ENCODE measurements at places on chromosomes 12 and 14.
A peak's percentile ranks its signal among the peaks of the same experiment; 100 is the strongest.

- no peaks in the 10 kb centered on the region for H3K4me1 ChIP-seq
- no peak overlapping the region for H3K27ac ChIP-seq
- H3K27me3 ChIP-seq, result no peaks in the 10 kb centered on the region
- DNase-seq, result no peak
- no peak overlapping the region for H3K4me3 ChIP-seq
These were observed 197.9 kb downstream of the PCNX1 start for GRCh38 chr14:71105177-71105576.

DNA sequence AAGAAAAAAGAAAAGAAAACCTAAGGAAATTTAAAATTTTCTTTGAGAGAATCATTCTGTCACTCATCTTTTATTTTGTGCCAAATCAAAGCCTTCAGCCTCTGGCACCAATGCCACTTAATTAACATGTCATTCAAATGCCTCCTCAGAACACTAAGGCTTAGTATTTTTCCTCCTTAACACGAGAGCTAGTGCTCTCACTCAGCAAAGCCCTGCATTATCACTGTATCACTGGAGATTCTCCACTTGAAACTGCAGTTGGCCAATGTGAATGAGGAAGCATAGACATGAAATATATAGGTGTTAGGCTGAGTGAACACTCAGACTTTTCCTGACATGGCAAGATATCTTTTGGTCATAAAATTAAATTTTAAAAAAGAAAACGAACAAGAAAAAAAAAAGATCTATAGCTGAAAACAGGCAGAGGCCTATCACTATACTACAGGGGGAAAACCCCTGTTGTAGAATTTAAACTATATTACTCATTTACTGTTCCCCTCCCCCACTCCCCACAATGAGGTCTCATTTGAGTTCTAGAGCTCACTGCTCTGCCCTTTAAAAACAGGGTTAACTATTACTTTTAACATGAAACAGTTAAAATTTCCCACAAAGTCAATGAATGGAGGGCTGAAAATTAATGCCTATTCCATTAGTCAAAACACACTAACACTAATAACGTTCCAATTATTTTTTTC, 5.1 kb downstream of the MBIP start:
- H3K4me3 ChIP-seq, result no peak overlapping the region
- H3K27me3 ChIP-seq, result no peaks in the 10 kb centered on the region
- H3K27ac ChIP-seq, result no peak overlapping the region
- DNase-seq, result no peak
- H3K36me3 ChIP-seq, result no peaks in the 10 kb centered on the region

DNA sequence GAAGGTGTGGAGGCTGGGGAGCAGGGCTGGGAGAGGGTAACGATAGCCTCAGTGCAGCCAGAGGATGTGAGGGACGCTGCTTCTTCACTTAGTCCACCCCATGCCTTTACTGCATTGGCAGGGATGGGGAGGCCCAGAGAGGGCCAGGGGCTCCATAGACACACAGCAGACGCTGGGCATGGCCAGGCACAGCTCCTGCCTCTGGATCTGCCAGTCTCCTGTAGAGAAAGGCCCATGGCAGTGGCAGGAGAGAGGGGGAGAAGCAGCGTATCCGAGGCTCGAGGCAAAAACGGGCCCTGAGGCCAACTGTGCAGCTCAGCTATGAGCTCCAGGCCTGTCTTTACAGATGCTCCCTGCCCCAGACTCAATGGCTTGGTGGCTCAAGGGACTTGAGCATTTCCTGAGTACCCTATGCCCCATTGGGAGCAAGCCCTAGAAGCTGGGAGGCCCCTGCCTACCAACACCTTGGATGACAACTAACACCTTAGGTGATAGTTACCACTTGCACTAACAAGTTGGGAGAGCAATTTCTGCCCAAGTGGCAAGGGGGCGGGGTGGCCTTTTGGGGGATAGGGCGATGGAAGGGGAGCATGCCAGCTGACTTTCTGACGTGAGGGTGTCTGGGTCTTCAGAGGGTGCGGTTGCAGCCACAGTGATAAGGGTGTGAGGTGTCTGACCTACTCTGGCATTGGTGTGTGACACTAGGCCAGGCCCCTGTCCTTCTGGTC, 5.0 kb upstream of the LBHD2 start:
- H3K27me3 ChIP-seq, result peaks cover 3% of the 10 kb centered on the region
- no peak overlapping the region for H3K4me3 ChIP-seq
- peaks cover 5% of the 10 kb centered on the region for H3K4me1 ChIP-seq
- DNase-seq, result no peak
- no peaks in the 10 kb centered on the region for H3K36me3 ChIP-seq

DNA sequence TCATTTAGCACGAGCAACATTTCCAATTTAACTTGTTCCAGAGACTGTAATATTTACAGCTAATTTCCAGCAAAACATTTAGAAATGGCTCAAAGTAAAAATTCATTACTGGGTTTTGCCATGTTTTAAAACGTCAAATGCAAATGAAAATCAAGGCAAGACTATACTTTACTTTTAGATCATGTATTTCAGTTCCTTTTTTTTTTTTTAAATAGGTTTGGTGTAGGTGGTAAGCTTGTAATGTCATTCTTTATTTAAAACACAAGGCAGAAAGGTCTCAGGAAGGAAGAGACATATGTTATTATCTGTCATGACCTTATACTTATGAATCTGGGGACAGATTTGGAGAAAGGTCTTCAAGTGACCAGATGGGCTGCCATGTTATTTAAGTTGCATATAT, 54.1 kb downstream of the GRIP1 start:
- no peak overlapping the region for H3K27ac ChIP-seq
- DNase-seq, result no peak
- no peak overlapping the region for H3K4me3 ChIP-seq
- H3K36me3 ChIP-seq, result no peaks in the 10 kb centered on the region

- no peaks in the 10 kb centered on the region for H3K4me1 ChIP-seq
- no peak overlapping the region for H3K4me3 ChIP-seq
- H3K27ac ChIP-seq, result no peak overlapping the region
These were observed 829.1 kb upstream of the MGAT4C start for GRCh38 chr12:87085286-87085685.

GRCh38 chr12:124906606-124907261, 7.7 kb downstream of the UBC start:
- peak; percentile 100 for DNase-seq
- no peaks in the 10 kb centered on the region for H3K27me3 ChIP-seq
- no peak overlapping the region for H3K27ac ChIP-seq
- no peak overlapping the region for H3K4me3 ChIP-seq

DNA sequence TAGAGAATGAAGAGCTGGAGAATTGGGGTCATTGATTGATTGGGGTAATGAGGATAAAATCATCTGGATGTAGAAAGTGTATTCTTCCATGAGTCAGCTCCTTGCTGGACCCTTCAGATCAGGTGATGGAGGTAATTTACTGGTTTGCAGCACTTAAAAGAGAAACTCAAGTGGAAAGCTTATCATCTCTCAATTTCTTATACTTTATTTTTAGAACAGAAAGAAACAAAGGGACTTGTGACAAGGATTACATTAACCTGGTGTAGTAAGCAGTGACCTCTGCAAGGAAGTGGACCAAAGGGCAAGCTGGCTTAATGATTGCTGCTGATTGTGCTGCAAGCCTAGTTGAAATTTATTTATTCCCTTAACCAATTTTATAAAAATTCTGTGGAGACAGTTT, 405.0 kb downstream of the TRHDE start:
- H3K36me3 ChIP-seq, result no peaks in the 10 kb centered on the region
- H3K27ac ChIP-seq, result no peak overlapping the region
- DNase-seq, result no peak
- peaks cover 2% of the 10 kb centered on the region for H3K4me1 ChIP-seq

DNA sequence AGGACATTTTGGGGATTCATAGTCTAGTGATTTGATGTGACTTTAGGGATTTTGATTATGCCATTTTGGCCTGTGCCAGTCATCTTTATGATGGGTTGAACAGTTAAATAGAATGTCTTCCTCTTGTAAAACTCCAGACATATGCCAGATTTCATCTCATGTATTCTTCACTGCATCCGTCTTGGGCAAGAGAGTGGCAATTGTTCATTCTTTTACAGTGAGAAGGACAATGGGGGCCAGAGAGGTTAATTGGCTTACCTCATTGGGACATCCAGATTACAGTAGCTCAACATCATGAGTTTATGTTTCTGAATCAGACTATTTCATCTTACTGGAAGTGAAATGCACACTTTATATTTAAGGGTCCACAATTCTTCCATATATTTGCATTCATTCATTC, 108.2 kb upstream of the SLC38A2 start:
- DNase-seq, result no peak
- H3K27ac ChIP-seq, result no peak overlapping the region
- H3K4me1 ChIP-seq, result peaks cover 2% of the 10 kb centered on the region
- H3K36me3 ChIP-seq, result no peaks in the 10 kb centered on the region
- H3K4me3 ChIP-seq, result no peak overlapping the region

DNA sequence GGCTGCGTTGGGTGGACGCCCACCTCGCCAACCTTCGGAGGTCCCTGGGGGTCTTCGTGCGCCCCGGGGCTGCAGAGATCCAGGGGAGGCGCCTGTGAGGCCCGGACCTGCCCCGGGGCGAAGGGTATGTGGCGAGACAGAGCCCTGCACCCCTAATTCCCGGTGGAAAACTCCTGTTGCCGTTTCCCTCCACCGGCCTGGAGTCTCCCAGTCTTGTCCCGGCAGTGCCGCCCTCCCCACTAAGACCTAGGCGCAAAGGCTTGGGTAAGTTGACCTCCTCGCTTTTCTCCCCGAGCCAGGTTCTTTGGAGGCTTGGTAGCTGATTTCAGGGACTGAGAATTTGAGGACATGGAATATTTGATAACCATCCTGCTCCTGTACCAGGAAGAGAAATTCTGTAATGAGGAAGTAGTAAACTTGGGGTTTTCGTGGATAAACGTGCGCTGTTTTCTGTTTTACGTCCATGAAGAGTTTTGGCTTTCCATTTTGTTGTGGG, 530 bp downstream of the APAF1 start:
- H3K27ac ChIP-seq, result peak overlapping the region; percentile 73
- H3K4me1 ChIP-seq, result no peaks in the 10 kb centered on the region
- H3K36me3 ChIP-seq, result no peaks in the 10 kb centered on the region
- no peaks in the 10 kb centered on the region for H3K27me3 ChIP-seq
- peak; percentile 8 for DNase-seq
- H3K4me3 ChIP-seq, result peak overlapping the region; percentile 94

- no peak for DNase-seq
- H3K27me3 ChIP-seq, result no peaks in the 10 kb centered on the region
- H3K4me1 ChIP-seq, result no peaks in the 10 kb centered on the region
- no peak overlapping the region for H3K4me3 ChIP-seq
- no peaks in the 10 kb centered on the region for H3K36me3 ChIP-seq
- no peak overlapping the region for H3K27ac ChIP-seq
These were observed 52.2 kb upstream of the TRHDE start for GRCh38 chr12:72219937-72220336.

GRCh38 chr12:78149459-78149858, 318.8 kb downstream of the NAV3 start:
- no peaks in the 10 kb centered on the region for H3K36me3 ChIP-seq
- H3K27me3 ChIP-seq, result no peaks in the 10 kb centered on the region
- no peak for DNase-seq

DNA sequence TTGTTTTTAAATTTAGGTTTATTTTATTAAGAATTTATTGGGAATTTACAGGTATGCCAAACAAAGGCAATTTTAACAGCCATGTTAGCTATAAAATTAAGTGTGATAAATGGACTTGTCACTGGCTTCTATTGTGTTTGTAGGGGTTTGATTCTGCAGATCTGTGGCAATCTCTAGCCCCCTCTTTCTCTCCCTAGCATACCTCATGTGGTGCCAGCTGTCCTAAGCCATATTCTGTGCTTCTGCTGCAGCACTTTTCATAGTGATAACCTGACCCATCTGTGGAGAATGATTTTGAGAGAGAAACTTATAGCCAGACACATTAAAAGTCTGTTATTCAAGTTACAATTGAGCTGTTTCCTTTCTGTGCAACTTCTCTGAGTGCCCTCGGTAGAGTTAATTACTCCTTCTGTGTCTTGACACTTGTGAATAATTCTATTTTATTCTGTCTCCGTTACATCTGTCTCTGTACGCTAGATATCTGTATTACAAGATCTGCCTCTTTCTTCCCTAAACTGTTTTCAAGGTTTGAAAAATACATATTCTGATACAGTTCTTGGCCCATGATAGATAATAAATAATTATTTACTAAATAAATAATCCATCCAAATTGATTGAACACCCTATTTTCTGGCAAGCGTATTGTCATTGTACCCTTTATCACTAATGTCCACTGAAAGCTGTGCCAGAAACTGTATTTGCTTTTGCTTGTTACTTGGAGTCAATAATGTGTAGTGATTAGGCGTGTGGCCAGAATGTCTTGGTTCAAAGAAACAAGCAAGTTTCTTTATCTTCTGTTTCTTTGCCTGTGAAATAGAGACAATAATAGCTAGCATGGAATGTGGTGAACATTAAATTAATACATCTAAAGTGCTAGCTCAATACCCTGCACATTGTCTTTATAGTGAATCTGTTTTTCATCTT, 40.0 kb downstream of the FRS2 start:
- H3K4me1 ChIP-seq, result no peaks in the 10 kb centered on the region
- DNase-seq, result no peak
- no peaks in the 10 kb centered on the region for H3K27me3 ChIP-seq
- no peak overlapping the region for H3K4me3 ChIP-seq
- no peaks in the 10 kb centered on the region for H3K36me3 ChIP-seq

- no peaks in the 10 kb centered on the region for H3K27me3 ChIP-seq
- H3K36me3 ChIP-seq, result no peaks in the 10 kb centered on the region
- H3K4me3 ChIP-seq, result no peak overlapping the region
- H3K4me1 ChIP-seq, result no peaks in the 10 kb centered on the region
- H3K27ac ChIP-seq, result no peak overlapping the region
These were observed 468.8 kb downstream of the BCL11B start for GRCh38 chr14:98803196-98803595.

GRCh38 chr12:15495746-15496145, 173.4 kb downstream of the PTPRO start:
- H3K4me3 ChIP-seq, result no peak overlapping the region
- H3K36me3 ChIP-seq, result no peaks in the 10 kb centered on the region
- no peaks in the 10 kb centered on the region for H3K27me3 ChIP-seq
- no peak for DNase-seq
- H3K4me1 ChIP-seq, result no peaks in the 10 kb centered on the region

DNA sequence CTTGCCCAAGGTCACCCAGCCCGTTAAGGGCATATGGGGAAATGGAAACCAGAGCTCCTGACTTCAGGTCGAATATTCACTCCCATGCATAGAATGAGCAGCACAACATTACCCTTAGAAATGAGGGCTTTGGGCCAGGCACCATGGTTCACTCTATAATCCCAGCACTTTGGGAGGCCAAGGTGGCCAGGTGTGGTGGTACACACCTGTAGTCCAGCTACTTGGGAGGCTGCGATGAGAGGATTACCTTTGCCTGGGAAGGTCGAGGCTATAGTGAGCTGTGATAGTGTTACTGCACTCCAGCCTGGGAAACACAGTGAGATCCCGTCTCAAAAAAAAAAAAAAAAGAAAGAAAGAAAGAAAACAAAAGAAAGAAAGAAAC, 341.0 kb upstream of the TMPO start:
- no peaks in the 10 kb centered on the region for H3K4me1 ChIP-seq
- no peak for DNase-seq
- H3K36me3 ChIP-seq, result no peaks in the 10 kb centered on the region
- no peak overlapping the region for H3K27ac ChIP-seq
- H3K27me3 ChIP-seq, result no peaks in the 10 kb centered on the region
- H3K4me3 ChIP-seq, result no peak overlapping the region

GRCh38 chr12:106976668-106977067, 10.3 kb downstream of the MTERF2 start:
- no peaks in the 10 kb centered on the region for H3K4me1 ChIP-seq
- no peak for DNase-seq
- H3K4me3 ChIP-seq, result no peak overlapping the region
- H3K27ac ChIP-seq, result no peak overlapping the region
- no peaks in the 10 kb centered on the region for H3K36me3 ChIP-seq
- no peaks in the 10 kb centered on the region for H3K27me3 ChIP-seq

- H3K4me1 ChIP-seq, result no peaks in the 10 kb centered on the region
- peak; percentile 40 for DNase-seq
- H3K27me3 ChIP-seq, result no peaks in the 10 kb centered on the region
- no peak overlapping the region for H3K27ac ChIP-seq
- no peaks in the 10 kb centered on the region for H3K36me3 ChIP-seq
These were observed 38.9 kb downstream of the PPP1R13B start for GRCh38 chr14:103808403-103809001.
